ENCODE measurements at places on chromosomes 2 and 18. TPM values are rescaled to one million over a fixed set of nuclear protein-coding genes. Genes with fewer than 3 reads are reported as not detected.

DNA sequence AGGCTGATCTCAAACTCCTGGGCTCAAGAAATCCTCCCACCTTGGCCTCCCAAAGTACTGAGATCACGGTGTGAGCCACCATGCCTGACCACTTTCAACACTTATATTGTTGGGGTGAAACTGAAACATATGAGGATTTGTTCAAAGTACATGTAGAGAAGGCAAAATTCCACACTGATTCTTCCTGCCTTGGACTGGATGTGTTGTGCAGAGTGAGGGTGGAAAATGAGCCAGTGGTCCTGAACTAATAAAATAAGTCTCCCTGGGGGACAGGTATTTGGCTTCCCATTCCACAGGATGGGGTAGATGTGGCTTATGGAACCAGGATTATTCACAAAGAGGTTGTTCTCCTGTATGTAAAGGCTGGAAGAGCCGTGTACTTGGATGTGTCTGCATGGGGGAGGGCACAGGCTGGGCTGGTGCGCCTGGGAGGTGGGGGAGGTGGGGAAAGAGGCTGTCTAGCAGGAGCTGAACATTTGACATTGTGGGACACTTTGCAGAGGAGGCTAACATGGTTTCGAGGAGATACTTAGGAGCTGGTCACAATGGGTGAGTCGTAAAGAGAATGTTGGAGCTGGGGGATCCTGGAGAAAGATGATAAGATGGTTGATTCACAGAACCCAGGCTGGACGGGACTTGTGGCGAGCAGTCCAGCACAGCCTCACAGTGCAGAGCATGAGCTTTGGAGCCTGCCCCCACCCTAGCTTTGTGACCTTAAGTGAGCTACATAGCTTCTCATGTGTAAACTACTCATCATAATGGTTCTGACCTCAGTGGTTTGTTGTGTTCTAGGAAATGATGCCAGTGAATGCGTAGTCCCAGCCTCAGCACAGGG lies at the start of gene TXNDC2:
TXNDC2 (plus strand) TSS at position 804 of the 835 bp plus-strand sequence. CDS start 708 bp downstream, outside the sequence.
- no peak for DNase-seq

GIGYF2 gene
- 63.4 TPM for total RNA-seq

DNA sequence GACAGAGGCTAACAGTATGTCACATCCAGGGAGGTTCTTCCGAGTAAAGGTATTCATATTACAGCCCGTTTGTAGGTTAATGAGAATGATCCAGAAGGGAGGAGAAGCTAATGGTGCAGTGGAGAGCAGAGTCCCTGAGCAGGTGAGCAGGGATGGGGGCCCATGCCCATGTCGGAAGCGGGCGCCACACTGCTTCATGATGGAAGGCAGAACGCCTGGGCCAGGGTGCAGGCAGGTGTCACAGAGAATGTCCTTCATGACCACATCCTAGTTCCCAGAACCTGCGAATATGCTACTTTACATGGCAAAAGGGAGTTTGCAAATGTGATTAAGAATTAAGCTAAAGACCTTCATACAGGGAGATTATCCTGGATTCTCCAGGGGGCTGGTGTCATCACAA lies 4.0 kb downstream of the HES6 start:
- no peak for DNase-seq

IL18RAP gene
- 9.3 TPM for total RNA-seq

GRCh38 chr2:180944372-180944771 lies 36.0 kb upstream of the UBE2E3 start:
- no peak for DNase-seq

- no peak for DNase-seq
These were observed 633 bp downstream of the KIAA1328 start for GRCh38 chr18:36829362-36830157.

DNA sequence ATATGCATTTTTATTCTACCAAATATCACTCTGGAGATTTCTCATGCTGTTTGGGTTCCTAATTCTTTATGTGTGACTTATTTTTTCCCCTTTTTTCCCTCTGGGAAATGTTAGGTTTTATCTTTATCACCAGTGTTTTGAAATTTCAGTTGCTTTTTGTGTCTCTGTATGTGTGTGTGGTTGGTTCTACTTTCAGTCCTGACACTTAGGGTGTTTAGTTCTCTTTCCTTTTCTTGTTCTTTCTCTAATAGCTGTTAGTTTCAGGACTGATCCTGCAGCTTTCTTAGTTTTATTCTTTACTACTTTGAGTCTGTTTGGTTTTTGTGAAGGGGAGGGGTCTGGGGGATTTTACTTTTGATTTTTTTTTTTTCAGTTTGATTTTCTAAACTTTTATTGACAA lies 23.1 kb downstream of the PPM1B start:
- no peak for DNase-seq

DNA sequence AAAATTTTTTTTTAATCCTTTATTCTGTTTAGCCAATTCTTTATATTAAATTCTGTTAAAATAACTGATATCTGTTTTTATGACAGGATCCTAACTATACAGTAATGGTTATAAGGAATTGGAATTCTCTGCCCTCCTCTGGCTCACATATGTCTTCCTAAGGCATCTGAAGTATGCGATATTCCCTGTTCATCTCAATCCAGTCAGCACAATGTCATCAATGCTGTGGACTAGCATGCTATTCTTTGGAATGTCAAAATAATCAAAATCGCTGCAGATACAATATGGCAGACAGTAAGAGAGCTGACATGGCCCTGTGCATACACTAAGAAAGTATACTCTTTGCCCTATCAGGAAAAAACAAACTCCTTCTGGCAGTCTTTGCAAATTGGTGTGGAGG lies 107.6 kb downstream of the AP1S3 start:
- no peak for DNase-seq

TM4SF20 gene
- not detected for total RNA-seq

DNA sequence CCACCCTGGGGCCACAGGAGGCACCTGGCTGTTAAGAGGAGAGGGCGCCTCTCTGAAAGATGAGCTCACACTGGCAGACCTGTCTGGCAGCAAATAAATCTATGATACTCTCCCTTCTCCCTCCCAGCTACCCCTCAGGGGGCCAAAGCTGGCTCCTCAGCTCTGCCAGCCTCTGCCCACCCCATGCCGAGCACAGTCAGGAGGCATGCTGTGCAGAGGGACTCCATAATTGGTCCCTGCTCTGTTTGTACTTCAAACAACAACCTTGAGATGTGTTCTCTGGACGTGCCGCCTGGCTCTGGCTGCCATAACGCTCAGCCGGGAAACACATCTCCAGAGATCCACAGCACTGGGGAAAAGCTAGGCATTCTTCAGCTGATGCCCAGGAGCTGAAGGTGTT lies 126.7 kb downstream of the GALNT14 start:
- DNase-seq, result no peak

DNA sequence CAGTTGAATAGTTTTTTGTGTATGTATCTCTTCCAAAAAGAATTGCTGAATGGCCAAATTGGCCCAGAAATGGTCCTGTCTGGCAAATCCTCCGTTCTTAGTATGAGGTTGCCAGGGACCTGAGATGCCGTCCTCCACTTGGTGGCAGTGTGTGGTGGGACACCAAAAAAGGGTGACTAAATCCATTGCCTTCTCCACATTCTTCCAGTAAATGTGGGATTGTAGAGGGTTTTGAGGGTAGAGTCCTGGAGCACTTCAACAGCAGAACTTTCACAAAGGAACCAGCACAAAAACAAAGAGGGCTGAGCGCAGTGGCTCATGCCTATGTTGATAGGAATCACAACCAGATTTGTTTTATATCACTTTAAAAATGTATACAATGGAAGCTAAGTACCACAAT lies 199.9 kb downstream of the BCL2 start:
- DNase-seq, result no peak

GRCh38 chr18:68362907-68363306 lies 352.0 kb downstream of the TMX3 start:
- DNase-seq, result no peak

DNA sequence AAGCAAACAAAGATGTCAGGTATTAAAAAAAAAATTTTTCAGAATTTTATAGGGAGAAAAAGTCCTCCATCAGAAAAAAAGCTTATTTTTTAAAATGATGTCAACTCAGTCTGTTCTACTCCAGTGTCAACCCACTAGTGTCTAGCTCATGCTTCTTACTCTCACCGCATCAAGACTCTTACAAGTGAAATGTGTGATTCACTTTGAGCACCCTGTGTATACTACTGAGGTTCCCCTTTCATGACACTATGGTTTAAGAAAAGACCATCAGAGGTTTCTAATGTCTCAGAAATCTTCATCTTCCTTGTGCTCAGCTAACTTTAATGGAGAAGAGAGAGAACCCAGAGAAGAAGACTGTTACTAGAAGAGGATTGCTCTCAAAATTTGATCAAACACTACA lies 43.4 kb downstream of the FEZ2 start:
- no peak for DNase-seq

SCYGR8 gene
- total RNA-seq, result not detected

Measured in activated naive CD4-positive, alpha-beta T cell treated with anti-CD3 and anti-CD28 coated beads, Interleukin-2, amount 50 U/mL, for 72 hours (primary cell).